ENCODE measurements at places on chromosomes 11 and 22.

- no peak for DNase-seq
Observed at GRCh38 chr11:110455718-110456117, 26.0 kb downstream of the FDX1 start.

DNA sequence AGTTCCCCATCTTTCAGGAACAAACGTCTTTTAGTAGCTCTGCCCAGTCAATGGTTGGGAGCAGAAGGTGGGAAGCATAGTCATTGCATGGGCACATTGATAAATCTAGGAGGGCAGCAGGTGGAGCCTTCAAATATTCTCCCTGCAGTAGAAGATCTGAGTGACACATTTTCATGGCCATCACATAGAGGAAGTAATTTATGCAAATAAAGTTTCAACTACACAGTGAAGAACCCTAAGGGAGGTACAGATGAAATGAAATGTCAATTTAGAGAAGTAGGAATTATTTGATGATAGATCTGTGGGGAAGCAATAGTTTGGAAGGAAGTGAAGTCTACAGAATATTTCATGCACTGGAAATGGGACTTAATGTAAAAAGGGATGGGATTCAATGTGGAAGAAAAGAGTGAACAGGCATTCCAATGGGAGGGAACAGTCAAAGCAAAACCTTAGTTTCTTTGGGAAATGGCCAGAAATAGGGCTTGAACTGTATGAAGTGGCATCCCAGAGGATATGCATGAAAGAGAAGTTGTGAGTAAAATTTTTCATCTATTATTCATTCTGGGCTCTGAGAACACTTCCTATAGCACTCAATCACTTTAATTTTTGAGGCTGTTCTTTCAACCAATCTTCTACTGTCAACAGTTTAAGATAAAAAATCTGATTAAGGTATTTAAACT is 256.2 kb upstream of the LUZP2 start:
- peak; percentile 56 for DNase-seq

GRCh38 chr22:29956680-29957079 is 73.7 kb downstream of the MTMR3 start:
- no peak for DNase-seq

DNA sequence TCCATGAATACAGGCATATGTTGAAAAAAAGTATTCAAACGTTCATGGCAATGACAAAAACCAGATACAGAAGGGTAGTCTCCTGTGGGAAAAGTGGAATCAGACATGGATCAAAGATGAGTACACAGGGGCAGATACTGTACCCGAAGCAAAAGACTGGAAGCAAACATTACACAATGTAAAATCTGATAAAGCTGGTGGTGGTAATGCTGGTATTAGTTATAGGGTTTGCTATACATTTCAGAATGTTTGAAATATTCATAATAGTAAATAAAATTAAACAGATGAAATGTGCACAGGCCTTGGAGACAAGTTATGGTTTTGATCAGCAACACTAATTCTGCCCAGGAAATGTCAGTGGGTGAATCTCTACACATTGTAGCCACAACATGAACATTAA is 607.6 kb downstream of the SOX6 start:
- no peak for DNase-seq

DNA sequence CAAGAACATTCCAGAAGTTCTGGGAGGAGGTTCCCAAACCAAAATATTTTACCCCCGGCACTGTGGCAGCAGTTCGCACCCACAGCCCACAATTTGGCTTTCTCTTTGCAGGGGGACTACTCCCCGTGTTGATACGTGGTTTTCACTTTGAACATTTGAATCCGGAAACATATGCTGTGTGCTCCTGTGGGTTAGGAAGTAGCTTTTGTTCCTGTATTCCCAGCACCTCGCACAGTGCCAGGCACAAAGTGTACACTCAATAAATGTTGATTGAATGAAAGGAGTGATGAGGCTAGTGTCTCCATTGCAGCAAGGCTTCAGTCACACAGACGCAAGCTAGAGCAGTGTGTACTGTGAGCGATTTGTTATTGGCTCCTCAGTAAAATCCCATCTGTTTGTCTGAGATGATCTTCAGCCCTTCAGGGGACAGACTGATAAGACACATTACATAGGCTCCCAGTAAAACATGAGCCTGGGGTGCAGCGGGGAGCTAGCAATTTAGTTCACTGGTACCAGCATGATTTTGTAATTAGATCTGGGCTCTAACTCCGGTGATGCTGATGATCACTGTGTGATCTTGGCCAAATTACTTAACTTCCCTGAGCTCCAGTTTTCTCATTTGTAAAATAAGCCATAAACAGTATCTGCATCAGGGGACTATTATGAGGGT is 2.2 kb downstream of the LAYN start:
- DNase-seq: no peak

DNA sequence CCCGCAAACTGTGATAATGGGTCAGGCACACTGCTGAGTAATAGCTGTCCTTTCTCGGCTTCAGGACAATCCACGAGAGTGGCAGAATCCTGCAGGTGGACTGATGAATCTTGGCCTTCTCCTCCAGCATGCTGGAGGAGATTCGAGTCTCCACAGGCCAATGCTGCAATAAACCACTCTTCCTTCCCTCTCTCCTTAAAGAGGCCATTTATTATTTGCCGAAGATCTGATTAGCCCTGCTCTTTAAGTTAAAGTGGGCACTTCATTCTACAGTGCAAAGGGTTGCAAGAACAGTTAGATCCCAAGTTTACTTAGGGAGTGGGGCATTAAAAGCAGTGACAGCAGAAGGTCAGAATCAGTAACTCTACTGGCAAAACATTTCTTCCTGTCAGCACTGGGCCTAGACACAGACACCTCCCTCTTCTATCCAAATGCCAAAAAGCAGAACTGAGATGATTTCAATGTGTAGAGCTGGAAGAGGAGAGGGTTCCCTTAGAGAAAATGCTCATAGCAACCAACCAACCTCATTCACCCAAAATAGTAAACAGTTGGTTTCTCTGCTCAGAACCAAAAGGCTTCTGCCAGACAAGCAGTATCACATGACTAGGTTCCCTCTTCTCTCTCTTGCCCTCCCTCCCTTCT is 121.7 kb downstream of the SGSM3 start:
- no peak for DNase-seq

DNA sequence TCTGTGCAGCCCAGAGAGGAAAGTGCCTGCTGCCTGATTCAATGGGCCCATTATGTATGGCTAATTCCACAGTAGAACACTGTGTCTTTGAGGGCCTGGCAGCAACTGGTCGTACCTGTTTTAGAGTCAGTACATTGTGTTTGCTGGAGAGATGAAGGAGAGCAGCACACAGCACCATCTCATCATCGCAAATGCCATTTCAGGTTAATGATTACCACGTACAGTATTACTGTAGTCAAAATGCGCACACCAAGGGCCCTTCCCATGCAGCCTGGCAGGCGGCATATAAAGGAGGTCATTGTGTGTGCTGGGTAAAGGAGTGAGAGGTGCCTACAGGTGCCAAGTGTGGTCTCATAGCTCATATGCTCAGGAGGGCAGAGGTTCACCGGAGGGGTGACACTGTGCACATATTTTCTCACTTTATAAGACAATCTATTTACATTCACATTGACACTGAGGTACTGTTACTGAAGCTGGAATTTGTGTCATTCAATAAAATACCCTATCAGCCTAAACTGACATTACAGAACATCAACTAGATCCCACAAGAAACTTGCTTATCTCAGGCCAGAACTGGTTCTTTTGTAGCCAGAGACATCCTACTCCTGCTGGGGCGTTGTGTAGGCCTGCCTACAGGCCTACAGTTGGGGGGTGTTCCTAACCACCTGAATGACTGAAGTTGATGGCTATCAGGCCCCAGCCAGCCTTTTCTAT is 90.4 kb downstream of the APIP start:
- DNase-seq: no peak
